IPS DF 19.7 (cell line): ENCODE measurements at places on chromosomes 5 and 9.

GRCh38 chr5:156147261-156147943, 179.6 kb upstream of the SGCD start:
- no peak for DNase-seq

DNA sequence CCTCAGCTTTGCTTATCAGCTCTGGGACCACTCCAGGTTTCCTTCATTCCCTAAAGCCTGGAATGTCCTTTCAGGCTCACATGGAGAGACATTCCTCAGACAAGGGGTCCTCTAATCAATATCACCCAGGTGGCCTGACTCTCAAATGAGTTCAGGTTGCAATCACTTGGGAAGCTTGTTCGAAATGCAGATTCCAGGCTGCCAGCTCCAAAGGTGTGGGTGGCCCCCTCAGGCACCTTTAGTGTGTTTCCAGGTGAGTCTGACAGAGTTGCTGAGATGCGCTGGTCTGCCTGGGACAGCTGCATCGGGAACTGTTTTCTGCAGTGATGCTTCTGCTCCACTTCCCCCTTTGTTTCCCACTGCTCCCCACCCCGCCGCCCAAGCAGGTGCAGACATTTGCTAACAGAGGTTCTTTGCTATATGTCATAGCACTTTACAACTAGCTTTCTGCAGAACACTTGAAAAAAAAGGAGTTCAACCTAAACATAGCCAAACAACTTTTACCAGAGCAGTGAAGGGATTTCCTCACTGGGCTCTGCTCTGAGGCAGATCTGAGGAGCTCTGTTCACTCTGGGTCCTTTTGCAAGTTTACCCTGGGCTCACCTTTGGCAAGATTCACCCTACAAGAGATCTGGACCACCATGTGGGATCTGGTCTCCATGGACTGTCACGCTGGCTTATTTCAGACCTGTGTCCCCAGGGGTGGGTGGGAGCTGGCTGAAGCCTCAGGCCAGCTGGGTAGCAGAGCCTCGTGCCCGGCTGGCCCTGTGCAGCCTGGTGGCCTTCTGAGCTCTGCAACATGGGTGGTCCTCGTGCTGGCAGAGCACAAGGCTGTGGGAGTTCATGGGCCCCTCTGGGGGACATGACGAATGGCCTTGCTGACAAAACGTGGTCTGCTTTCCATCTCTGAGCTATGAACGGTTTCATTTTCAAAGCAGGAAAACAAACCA, 539.6 kb downstream of the CCDC171 start:
- no peak for DNase-seq

DNA sequence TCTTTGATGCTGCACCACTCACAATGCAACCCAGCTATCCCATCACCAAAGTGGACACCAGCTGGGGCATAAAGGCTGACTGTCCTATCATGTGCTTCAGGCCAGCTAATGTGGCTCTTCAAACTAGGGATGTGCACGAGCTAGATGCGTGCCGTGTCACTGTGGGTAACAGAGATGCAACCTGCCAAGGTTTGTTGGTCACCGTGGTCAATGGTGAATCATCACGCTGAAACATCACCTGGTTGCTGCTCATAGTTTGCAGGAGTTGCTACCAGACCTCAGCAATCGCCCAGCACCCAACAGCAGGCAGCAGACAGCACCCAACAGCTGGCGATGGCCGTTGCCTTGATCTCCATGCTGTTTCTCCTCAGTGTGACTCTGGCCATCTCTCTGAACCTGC, 2.1 kb upstream of the PCDHGA1 start:
- DNase-seq: no peak

GRCh38 chr5:92652756-92653155, 928.3 kb downstream of the NR2F1-AS1 start:
- DNase-seq: no peak

GRCh38 chr5:126139773-126140172, 283.4 kb upstream of the GRAMD2B start:
- peak; percentile 59 for DNase-seq

DNA sequence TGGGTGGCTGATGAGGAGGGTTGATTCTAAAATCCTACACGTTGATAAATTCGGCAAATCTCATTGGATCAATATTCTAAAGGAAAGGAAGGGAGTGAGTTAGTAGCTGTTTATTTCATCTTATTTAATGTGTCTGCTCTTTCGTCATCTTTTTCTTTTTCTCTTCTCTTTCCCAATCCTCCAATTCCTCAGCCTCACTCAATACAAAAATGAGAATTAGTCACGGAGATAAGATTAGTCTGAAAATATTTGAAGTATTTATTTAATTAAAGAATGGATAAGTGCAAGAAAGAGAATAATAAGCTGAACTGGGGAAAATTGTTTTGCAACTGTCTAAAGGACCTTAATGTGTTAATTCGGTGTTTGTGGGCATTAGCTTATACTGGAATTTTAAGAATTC, 1095.1 kb downstream of the DTWD2 start:
- DNase-seq: no peak

GRCh38 chr5:112012104-112012503, 255.1 kb upstream of the NREP start:
- DNase-seq: no peak

GRCh38 chr9:132989414-132989996, 11.0 kb downstream of the GFI1B start:
- no peak for DNase-seq

GRCh38 chr5:14342306-14342705, 199.2 kb downstream of the TRIO start:
- no peak for DNase-seq

DNA sequence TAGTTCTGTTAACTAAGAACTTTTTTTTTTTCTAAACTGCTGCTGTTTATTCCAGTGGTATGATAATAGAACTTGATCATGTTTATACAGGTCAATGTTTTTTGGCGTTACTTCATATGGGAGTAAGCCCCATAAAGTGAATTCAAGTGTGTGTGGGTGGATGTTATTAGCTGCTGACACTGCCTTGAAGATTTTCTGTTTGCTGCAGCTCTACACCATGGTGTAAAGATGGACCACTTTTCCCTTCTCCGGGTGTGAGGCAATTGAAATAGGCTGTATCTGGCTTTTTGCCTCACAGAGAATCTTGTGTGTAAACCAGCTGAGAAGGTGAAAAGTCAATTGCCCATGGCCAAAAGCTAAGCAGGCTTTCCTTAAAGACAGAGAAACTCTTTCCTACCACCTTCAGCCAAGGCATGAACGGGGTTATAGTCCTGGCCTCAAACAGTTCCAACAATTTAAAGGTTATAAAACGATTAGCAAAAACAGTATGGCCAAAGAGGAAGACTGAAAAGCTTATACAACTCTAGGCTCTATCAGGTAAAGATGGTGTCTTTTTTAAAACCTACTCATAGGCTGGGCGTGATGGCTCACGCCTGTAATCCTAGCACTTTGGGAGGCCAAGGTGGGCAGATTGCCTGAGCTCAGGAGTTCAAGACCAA, 33.9 kb upstream of the ABCA1 start:
- no peak for DNase-seq

- DNase-seq: peak; percentile 42
These were observed 265.8 kb downstream of the MLLT3 start for GRCh38 chr9:20356403-20357036.

DNA sequence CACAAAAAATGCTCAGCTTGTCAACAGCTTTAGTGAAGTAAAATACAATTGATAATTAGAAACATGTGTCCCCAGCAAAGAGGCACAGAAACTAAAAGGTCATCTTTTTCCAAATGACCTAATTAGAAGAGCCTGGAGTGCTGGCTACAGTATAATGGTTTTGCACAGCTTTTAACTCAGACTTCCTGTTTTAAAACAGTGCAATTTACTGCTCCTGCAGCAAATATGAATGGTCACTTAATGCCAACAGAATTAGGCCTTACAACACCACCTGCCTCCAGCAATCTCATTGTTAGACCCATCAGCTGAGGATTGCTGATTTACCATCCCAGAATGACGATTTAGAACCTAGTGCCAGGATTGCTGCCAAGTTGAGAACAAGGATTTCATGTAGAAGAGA, 239.3 kb downstream of the CETN3 start:
- no peak for DNase-seq

GRCh38 chr5:108251350-108251749, 130.5 kb downstream of the FBXL17 start:
- DNase-seq: no peak

- no peak for DNase-seq
These were observed 25.4 kb upstream of the TOMM5 start for GRCh38 chr9:37617832-37618231.

- no peak for DNase-seq
These were observed 939.8 kb downstream of the EFNA5 start for GRCh38 chr5:106730912-106731311.

- no peak for DNase-seq
These were observed 10.2 kb upstream of the STING1 start for GRCh38 chr5:139492700-139493192.

GRCh38 chr5:6750951-6751685, 37.9 kb downstream of the TENT4A start:
- no peak for DNase-seq

DNA sequence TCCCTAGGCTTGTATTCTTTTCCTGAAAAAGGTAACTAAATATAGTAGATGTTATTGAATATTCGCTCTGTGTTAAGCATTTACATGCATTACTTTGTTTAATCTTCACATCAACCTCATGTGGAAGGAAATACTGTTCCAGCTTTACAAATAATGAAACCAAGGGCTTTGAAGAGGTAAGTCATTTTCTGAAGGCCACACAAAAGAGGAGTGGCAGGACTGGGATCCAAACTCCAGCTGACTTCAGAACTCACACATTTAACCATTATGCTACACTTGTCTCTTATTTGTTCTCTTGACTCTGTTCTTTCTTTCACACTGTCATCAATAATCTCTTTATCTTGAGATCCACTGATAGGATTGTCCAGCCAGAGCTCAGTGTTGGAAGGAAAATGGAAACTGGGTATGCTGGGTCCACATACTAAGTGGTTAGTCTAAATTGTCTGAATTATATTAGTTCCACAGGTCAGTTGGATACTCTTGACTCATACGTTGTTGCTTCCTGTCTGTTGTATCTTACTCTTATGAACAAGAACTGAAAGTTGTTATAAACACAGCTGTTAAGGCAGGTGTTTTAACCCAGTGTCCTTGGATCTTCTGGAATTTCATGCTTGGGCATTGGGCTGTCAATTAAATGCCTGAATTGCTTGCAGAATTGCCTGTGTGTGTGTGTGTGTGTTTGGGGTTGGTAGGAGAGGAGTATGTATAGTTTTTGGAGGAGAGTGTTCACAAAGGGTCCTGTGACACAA, 65.6 kb downstream of the TLE4 start:
- DNase-seq: no peak

- DNase-seq: no peak
These were observed 247.0 kb upstream of the MEF2C start for GRCh38 chr5:89129941-89130340.

DNA sequence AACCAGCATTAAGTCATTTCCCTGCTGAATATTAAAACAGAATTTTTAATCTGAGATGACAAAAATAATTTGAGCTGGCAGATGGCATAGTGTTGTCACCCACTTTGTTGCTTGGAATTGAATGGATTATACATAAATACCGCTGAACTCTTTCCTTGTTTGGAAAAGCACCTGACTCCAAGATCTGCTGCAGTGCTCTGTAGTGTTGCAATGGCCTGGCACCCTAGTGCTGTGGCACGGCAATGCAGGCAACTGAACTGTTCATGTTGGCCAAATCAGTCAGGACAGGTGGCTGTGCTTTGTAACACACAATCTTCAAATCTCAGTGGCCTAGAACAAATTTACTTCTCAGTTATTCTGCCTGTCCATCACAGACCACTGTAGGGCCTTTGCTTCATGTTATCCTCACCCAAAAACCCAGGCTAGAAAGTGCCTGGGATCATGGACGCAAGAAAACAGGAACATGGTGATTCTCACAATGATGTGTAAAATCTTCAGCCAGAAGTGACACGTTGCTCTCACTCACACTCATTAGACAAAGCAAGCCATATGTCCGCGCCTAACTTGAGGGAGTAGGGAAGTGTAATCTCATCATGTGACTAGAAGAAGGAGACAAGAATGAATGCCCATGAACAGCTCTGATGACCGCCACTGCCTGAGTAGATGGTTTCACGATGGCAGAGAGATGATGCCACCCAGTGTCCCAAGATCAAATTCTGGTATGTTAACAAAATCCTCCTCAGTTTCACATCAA, 191.9 kb upstream of the PUM3 start:
- no peak for DNase-seq

DNA sequence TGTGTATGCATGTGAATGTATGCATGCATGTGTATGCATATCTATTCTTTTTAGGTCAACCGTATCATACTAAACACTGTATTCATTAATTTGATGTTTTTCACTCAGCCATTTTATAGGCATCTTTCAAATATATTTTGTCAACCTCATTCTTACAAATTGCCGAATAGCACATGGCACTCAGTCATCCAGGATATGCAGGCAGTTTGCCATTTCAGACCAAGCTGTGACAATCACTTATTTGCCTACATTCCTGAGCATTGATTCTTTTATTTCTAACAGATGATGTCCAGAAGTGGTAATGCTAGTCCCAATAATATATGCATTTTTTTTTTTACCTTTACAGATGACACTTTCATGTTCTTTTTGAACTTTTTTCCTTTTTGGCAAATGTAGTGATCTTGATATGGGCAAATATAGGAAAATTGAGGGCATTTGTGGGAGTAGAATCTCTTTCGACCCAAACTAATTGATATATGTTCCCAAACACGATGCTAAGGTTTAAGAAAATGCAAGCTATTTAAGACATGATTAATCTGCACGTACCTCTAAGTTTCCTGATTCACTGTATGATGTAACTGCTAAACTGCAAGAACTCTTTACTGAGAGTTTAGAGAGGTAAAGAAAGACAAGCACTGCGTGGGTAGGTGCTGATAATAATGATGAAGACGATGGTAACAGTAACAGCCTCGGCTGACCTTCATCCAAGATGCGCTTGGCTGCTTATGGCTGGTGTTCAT, 153.9 kb upstream of the DAP start:
- DNase-seq: no peak

- DNase-seq: no peak
These were observed 40.8 kb upstream of the SPATA31C2 start for GRCh38 chr9:88179062-88179521.

GRCh38 chr9:131781069-131781468, 41.2 kb upstream of the RAPGEF1 start:
- no peak for DNase-seq

- DNase-seq: no peak
These were observed 68.9 kb downstream of the PRDM6 start for GRCh38 chr5:123157791-123158581.

- DNase-seq: no peak
These were observed 21.5 kb upstream of the MGAT1 start for GRCh38 chr5:180823940-180824629.

- DNase-seq: no peak
These were observed 15.8 kb upstream of the FCHO2 start for GRCh38 chr5:72940082-72940481.

DNA sequence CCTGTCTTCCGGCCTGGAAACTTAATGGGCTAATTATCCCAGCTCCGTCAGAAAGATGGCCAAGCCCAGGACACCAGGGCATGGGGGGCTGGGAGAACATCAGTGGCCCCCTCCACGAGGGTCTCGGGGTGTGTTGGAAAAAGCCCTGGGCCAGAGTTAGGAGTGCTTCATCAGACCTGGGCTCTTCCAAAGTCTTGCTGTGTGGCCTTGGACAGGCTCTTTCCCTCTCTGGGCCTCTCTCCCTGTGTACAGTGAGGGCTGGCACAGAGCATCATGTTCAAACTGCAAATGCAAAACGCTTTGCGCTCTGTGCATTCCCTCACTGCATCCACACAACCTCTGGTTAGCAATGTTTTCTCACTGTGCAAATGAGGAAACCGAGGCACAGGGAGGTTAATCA, 48.3 kb downstream of the ASS1 start:
- no peak for DNase-seq
